Stimulated activated CD8-positive, alpha-beta memory T cell treated with anti-CD3 and anti-CD28 coated beads, Interleukin-7, amount 100 ng/mL, for 1 hour (primary cell): ENCODE measurements at places on chromosomes 3 and 15.

DNA sequence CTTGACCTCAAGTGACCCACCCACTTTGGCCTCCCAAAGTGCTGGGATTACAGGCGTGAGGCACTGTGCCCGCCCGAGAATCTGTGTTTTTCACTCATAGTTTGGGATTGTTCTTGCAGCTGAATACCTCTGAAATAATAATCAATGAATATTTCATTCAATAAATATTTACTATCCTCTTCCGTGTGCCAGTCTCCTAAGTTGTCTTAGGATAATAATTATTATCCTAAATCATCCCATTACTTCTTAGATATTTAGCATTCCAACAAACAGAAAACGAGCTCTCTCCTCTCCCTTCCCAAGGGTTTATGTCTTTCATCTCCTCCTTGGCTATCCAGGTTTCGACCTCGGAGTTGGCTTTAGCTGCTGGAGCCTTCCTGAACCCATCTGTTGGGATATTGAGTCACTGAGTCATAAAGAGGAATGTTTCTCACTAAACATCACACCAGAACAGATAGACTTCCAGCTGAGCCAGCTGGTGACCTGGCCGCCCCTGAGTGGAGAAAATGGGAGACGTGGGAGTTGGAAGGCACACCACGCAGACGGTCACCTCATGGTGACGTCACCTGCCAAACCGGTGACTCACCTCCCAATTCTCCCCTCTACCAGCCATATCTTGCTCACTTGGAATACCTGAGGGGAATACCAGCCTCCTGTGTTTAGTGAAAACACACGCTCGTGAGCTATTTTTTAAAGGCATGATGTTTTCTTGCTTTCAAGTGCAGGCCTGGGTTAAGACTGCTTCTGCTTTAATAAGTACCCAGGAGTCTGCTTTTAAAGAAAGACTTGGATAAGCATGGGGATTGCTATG, 43.9 kb downstream of the BHLHE40 start:
- no peak for DNase-seq

GRCh38 chr3:140341203-140341602, 336.7 kb upstream of the TRIM42 start:
- DNase-seq: no peak

GRCh38 chr3:120272286-120272685, 12.7 kb downstream of the GPR156 start:
- no peak for DNase-seq

DNA sequence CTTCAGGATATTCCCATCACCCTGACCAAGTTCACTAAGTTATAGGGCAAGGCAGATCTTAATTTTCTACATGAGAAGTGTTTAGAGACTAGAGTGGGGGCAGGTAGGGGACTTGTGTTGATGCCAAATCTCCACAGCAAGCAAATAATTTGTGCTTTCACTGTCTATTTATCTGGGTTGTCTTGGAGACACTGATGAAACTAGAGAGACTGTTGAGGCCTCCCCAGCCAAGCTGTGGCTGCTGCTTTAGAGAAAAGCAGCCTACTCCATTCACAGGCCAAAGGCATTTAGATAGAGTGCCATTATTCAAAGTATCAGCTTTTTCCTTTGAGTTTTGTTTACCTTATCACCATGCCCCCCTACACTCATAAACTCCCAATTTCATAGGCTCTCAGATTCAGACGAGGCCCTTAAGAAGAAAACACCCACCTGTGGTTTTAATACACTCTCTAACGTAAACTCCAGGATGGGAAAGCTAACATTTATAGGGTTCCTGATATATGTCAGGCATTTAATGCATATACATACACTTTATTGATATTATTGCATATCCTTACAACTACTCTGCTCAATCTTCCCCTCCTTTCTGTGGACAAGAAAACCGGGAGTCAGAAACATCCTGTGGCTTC, 130.4 kb upstream of the FOXB1 start:
- no peak for DNase-seq

DNA sequence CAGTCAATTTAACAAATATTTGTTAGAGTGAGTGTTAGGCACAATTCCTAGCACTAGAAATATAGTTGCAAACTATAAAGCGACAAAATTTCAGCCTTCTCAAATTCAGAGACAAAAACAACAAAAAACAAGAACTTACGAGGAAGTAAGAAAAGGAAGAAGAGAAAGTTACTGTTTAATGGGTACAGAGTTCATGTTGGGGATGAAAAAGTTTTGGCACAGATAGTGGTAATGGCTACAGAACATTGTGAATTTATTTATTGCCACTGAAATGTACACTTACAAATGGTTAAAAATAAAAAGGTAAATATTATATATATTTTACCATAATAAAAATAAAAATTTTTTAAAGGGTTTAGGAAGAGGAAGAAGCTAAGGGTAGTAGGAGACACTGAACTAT, 21.3 kb downstream of the CCDC14 start:
- no peak for DNase-seq

GRCh38 chr3:128075522-128076482, 23.6 kb downstream of the SEC61A1 start:
- peak; percentile 74 for DNase-seq

- no peak for DNase-seq
Observed at GRCh38 chr3:36244728-36245127, 135.6 kb upstream of the STAC start.

DNA sequence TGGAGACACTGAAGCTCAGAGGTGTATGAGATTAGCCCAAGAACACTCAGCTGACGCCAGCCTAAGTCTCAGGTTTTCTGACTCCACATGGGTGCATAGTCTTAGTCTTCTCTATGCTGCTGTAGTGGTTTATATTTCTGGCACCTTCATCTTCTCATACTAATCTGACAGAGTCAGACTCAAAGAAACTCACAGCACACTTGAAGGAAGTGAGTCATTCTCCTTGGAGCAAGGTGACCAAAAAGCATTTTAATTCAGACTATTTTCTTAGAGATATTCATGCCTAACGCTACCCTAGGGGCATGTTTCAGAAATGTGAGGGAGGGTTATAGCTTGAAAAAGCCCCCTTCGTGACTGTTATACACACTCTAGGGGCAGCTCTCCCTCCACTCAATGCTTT, 775.3 kb upstream of the ARPP21 start:
- DNase-seq: no peak

GRCh38 chr15:100623301-100623700, 20.9 kb downstream of the ASB7 start:
- no peak for DNase-seq

DNA sequence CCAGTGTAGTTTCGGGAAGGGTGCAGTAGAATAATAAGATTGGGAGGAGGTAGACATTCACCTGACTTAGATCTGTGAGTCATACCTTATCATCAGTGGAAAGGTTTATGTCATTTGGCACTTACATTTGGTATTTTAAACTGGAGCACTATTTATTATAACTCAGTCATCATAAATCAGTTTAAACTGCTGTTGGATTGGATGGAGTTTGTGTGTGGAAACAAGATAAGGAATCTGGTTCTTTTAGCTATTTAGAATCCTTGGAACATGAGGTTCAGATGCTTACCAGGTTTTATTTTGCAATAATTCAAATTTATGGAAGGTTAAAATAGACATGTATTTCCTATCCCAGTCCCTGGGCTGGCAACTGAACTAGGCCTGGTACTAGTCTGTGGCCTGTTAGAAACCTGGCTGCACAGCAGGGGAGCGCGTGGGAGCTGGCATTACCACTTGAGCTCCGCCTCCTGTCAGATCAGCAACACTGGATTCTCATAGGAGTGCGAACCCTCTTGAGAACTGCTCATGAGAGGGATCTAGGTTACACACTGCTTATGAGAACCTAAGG, 34.5 kb downstream of the ZFAND6 start:
- no peak for DNase-seq

GRCh38 chr15:63296195-63296594, 18.8 kb downstream of the APH1B start:
- no peak for DNase-seq

DNA sequence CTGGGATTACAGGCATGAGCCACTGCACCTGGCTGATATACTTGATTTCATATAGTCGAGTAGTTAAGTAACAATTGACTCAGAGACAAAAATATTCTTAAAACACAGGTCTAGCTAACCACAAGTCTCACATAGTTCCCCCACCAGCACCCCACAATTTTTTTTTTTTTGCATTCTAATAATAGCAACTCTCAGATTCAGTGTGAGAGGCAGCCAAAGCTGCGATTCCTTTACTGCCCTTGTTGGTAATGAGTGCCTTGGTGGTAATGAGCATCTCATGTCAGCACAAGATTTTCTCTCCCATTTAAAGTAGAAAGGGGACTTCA, 72.5 kb downstream of the WWTR1 start:
- no peak for DNase-seq
